Stimulated activated CD4-positive, alpha-beta T cell treated with anti-CD3 and anti-CD28 coated beads, TNF-alpha, amount 100 ng/mL, for 1 hour (primary cell): ENCODE measurements at places on chromosomes 7 and 10.

GRCh38 chr7:12590559-12590958 lies 20.0 kb downstream of the SCIN start:
- DNase-seq = no peak

DNA sequence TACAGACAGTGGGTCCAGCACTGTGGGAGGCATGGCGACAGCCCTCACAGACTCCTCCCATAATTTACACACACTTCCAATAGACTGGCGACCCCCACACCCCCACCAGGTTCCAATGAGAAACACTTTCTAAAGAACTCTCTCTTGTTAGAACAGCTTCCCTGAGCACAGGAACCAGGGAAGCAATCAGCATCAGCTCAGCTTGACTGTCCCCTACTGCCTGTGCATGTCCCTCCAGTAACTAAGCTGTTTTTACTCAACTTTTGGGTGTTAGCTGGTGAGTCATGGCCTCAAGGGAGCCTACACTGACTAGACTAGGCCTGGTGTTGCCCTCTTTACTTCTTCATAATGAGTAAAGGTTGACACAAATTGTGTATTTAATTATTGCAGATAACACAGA lies 32.6 kb upstream of the HERPUD2 start:
- no peak for DNase-seq

DNA sequence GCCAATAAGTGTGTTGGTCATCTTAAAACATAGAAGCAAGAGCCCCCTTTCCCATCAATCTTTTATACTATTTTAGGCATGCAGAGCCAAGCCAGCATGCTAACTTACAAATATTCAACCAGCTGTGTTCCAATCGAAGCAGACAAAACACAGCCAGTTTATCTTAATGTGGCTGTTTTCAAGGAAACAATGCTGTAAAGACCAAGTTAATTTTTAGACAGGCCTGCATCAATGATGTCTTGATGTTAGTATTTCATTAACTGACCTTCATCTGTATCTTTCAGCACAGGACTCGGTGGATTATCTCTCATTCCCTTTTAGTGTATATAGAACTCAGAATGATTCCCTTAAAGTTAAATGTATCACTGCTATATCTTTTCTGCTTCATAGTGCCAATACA lies 262.0 kb upstream of the ZWINT start:
- DNase-seq = no peak

DNA sequence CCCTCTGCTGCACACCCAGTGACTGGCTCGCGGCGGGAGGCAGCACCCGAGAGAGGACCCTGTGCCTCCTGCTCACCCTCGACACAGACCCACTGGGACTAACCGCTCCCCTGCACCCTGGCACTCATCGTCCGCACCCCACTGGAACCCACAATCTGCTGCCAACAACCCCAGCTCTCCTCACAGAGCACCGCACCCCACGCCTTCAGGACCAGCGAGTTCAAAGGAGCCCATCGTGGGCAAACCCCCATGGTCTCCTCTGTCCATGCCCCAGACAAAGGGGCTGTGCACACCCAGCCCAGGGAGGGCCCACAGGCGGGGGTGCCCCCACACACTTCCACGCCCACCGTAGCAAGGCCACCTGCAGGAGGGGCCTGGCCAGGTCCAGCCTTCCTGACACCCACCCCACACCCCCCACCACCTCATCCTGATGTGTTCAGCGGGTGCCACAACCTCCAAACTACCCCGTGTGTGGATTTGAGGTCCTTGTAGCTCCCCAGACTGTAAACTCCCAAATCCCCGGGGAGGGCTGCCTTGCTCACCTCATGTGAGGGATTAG lies 14.0 kb downstream of the RASGEF1A start:
- DNase-seq = no peak

- no peak for DNase-seq
These were observed 139.0 kb downstream of the CREB5 start for GRCh38 chr7:28551331-28551730.

GRCh38 chr10:17648243-17649035 lies 4.5 kb downstream of the STAM start:
- no peak for DNase-seq

DNA sequence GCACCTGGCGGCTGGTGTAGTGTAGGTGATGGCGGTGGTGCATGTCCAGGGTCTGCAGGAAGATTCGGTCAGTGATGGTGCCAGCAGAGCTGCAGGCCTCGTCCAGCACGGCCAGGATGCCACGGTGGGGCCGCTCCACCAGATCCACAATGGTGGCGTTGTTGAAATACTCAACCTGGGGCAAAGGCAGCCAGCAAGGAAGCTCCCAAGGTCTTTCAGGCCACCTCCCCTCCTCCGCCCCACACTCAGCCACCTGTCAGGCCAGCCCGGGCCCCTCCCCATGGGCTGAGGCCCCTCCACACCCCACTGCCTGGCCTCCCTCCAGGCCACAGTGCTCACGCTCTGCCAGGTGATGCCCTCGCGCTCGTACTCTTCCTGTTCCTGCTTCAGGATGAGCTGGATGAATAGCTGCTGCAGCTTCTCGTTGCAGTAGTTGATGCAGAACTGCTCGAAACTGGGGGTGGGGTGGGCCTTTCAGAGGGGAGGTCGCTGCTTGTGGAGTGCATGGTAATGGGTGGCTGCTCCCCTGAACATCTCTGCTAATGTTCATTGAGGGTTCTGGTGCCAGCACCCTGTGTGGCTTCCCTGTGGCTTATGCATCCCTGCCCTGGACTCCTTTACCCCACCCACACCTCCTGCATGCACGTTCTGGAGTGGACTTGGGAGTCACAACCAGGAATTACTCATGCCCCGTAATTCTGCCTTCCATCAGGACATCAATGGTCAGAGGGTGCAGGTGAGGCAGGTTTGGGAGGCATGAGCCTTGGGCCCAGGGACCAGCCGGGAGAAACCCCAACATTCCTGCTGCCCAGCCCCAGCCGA lies 8.9 kb downstream of the MYO1G start:
- no peak for DNase-seq

DNA sequence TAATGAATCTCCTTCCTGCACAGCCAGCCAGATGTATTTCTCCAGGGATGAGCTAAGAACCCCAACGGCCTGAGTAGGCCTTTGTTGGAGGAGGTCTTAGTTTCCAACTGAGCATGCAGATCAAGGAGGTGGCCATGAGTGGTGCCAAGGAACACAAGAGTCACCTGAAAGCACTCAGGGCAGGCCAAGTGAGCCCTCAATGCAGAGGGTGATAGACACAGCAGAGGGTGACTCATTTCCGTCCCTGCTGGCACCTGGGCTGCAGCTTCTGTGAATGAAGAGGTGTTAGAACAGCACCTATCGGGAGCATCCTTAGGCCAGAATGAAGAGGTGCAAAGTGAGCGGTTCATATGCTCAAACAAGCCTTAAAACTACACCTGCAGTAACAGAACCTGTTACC lies 211.8 kb downstream of the FRMD4A start:
- no peak for DNase-seq

DNA sequence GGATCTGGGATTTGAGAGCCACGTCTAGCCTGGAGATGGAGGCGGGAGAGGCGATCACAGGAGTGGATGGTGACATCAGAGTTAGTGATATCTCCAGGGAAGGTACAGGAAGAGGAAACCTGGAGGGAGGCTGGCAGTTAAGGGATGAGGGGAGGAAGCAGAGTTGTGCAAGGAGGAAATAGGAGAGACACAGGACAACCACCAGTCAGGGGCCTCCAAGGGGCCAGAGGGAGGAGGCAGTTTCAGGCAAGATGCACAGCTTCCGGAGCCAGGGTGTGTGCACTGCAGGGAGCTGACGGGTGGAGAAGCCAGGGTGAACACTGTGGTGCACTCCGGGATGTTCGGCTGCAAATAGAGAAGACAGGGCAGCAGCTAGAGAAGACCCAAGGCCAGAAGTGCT lies 141.2 kb downstream of the GLI3 start:
- DNase-seq = no peak

GRCh38 chr7:114364151-114364550 lies 50.5 kb upstream of the FOXP2 start:
- DNase-seq = no peak
